Renal pelvis (tissue), 12 donors: ENCODE measurements at places on chromosomes 1 and 21. TPM values are rescaled to one million over a fixed set of nuclear protein-coding genes. Genes with fewer than 3 reads are reported as not detected.

GRCh38 chr1:11564237-11564636 is 85.3 kb downstream of the DISP3 start:
- no peak for DNase-seq

GRCh38 chr1:38700077-38700470 is 159.5 kb downstream of the RRAGC start:
- DNase-seq, result no peak

- no peak for DNase-seq
Measured at GRCh38 chr1:232952514-232953499, 2.4 kb downstream of the NTPCR start.

LRRC7 gene
- polyA plus RNA-seq, result 4.7 TPM
